ENCODE measurements at places on chromosomes 12 and 14. TPM values are rescaled to one million over a fixed set of nuclear protein-coding genes. Genes with fewer than 3 reads are reported as not detected.
A peak's percentile ranks its signal among the peaks of the same experiment; 100 is the strongest.

DNA sequence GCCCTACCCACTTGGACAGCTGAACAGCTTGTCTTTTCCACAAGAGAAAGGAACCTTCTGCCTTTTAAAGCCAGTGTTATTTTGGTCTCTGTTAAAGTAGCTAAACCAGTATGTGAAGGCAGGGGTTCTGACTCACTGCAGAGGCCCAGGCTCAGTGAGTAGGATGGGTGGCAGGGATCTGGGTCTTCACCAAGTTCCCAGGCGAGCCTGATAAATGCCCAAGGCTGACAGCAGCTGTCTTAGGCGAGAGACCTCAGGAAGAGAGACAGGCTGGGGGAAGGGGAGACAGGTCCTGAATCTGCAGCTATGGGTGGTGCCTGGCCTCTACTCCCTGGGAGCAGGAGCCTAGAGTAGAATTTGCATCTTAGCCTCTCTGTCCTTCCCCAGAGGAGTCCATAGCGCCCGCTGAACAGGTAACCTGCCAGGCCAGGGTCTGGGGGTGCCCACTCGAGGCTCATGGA is 18.1 kb upstream of the KIF26A start:
- no peak for DNase-seq

- no peak for DNase-seq
Measured at GRCh38 chr12:25759752-25760151, 198.7 kb upstream of the RASSF8 start.

DNA sequence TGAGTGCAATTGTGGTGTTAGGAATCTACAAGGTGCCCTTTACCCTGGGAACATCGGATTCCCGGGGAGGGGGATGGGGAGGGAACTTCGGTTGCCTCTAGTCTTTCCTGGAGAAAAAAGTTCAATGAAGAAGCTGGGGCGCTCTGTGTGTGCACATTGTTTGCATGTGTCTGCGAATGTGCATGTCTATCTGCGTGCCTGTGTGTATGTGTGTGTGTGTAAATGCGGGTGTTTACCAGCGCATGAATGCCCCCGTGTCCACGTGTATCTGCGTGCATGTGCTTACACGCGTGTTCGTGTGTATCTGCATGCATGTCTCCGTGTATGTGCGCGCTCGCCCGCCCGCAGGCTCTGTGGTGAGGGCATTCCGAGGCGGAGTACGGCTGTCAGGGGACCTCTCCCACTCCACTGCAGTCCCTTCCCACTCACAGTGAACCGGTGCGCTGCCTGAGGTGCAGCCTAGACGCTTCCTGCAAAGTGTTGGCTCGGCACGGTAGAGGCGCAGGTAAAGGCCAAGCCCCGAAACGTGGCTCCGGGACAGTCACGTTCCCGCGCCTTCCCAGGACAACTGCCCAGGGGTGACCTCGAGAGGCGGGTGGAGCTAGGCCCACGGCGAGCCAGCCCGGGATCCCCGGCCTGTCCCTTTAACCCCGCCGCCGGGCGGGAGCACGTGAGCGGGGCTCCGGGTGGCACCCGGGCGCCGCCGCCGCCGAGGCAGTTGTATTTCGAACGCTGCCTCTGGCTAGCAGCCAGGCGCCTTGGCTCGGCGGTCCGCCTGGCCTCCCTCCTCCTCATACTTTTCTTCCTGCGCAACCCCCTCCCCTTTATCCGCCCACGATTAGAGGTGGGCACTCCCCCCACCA is 539 bp upstream of the HMGA2 start:
- DNase-seq, result peak; percentile 10

DNA sequence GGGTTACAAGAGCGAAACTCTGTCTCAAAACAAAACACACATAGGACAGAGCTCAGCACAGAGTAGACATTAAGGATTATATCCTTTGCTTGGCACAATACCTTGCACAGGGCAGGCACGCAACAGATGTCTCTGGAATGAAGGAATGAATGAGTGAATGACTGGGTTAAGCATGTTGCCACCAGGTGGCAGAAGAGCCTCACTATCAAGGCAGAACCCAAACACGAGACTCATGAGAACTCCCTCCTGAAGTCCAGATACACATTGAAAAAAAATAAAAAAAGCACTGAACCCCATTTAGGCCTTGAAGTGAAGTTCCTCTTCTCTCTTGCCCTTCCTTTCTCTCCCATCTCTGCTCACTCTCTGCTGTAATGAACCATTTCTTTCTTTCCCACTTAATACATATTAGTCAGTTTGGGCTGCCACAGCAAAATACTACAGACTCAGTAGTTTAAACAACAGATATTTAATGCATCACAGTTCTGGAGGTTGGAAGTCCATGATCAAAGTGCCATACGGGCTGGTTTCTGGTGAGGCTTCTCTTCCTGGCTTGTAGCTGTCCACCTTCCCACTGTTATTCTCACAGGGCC is 26.6 kb upstream of the LTA4H start:
- DNase-seq, result peak; percentile 61

DNA sequence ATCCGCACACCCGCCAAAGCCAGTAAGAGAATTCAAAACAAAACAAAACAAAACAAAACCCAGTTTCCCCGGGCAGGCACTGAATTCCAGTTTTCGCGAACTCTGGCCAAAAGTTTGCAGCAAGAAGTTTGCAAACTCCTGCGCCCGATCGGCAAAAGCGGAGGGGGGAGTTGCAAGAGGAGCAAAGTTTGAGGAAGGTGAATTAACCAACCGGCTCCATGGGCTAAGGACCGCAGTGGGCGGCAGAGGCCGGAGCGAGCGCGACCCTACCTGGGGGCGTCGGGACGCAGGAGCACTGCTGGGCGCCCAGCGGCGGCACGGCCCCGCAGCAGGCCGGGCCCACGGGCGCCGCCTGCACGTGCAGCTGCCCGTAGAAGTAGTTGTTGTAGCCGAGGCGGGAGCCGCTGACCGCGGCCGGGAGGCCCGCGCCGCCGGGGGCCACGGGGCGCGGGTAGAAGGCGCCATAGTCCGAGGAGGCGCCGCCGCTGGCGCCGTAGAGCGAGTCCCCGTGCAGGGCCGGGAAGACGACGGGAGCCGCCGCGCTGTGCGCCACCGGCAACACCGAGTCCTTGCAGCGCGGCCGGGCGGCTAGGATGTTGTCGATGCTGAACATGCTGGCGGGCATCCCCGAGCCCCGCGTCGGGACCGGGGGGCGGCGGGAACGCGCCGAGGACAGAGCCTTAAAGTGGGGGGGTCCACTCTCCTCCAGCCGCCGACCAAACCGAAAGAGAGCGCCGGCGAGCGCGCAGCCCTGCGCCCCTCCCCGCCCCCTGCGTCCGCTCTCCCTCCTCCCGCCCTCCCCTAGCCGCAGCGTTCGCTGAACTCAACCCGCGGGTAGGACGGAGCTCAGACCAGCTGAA is at the start of gene GSC:
Gene GSC, minus strand, starts transcription at position 723 of the 860 bp plus-strand sequence. Its CDS starts 98 bp downstream, at position 625.
- peak; percentile 41 for DNase-seq

GRCh38 chr14:72332046-72332445 is 399.8 kb downstream of the RGS6 start:
- DNase-seq, result no peak

- DNase-seq, result no peak
Measured at GRCh38 chr12:29763301-29763683, 20.4 kb downstream of the TMTC1 start.

DNA sequence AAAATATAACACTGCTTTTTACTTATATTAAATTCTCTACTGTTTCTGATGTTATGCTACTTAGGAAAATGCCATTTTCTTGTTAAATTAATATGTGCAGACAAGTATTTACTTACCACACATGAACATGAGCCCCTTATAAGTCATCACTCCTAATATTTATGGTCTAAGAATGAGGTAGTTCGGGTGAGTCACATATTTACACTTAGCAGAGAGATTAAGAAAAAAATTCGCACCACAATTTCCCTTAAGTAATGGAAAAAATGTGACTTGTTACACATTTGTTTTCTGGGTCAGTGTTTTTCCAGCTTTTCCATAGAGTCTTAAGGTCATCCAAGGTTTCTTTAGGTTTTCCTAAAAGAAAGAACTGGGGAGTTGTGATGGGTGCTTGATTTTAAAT is 68.3 kb downstream of the RERG start:
- DNase-seq, result no peak

DNA sequence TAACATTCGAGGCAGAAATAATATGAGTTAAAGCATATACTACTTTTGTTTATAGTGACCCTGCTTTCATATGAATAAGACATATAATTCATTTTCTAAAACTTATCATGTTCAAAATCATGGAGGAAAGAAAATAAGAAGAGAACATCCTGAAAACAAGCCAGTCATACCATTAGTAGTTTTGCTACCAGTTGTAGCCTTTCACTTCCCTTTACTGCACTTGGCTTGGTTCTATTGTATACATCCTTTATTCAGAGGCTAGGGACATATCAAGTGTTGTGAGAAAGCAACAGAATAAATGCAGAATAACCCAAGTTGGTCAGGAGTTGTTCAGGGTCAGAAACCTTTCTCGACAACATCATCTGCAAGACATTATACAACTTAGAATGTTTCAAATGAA is 598.7 kb downstream of the SOX5 start:
- no peak for DNase-seq

AHNAK2 gene
- 0.02 TPM for total RNA-seq

CCDC184 gene
- total RNA-seq, result 0.36 TPM

NGB gene
- total RNA-seq, result not detected

GTF2A1 gene
- 42.5 TPM for total RNA-seq
